Activated CD4-positive, alpha-beta T cell treated with anti-CD3 and anti-CD28 coated beads, Interleukin-2, Interleukin-4, amounts not matched to agents 100 ng/mL and 50 ng/mL, durations not matched to agents 16 hours and 8 hours (primary cell): ENCODE measurements at places on chromosomes 1 and 21.

DNA sequence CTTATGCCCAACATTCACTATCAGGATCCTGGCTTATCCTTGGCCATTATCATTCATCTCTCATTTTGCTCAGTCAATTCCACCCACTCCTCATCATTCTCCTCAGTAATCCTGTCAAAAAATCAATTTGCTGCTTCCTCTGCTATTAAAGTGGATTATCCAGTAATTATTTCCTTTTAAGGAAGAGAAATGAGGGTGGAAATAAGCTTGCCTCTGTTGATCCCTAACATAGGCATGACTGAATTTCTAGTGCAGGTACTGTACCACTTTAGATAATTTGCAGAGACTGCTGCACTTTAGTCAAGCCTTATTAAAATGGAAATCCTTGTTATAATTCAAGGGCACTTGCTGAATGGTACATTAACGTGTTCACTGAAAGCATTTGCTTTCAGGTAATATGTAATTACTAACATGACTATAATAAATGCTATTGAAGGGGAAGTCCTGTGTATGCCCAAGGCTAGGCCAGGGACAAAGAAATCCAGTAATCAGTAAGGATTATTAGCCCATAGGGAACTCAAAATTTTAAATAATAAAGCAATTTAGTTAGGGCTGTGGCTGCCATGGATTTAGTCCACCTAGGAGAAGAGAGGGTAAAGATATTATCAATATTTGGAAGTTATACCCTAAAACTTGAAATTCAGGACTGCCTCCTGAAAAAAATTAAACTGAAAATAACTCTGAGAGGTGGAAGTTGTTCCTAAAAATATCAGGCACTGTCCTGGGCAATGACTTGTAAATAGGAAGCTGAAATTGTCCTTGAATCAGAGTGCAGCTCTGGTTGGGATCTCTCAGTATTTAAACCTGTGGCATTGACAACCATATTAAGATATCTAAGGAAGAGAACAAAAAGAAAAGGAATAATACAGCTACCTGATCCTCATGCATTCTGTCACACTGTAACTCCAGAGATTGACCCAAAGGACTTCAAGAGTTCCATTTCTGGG is 43.4 kb downstream of the RGS2 start:
- no peak for DNase-seq

GRCh38 chr1:229972600-229973296 is 94.3 kb upstream of the GALNT2 start:
- no peak for DNase-seq

DNA sequence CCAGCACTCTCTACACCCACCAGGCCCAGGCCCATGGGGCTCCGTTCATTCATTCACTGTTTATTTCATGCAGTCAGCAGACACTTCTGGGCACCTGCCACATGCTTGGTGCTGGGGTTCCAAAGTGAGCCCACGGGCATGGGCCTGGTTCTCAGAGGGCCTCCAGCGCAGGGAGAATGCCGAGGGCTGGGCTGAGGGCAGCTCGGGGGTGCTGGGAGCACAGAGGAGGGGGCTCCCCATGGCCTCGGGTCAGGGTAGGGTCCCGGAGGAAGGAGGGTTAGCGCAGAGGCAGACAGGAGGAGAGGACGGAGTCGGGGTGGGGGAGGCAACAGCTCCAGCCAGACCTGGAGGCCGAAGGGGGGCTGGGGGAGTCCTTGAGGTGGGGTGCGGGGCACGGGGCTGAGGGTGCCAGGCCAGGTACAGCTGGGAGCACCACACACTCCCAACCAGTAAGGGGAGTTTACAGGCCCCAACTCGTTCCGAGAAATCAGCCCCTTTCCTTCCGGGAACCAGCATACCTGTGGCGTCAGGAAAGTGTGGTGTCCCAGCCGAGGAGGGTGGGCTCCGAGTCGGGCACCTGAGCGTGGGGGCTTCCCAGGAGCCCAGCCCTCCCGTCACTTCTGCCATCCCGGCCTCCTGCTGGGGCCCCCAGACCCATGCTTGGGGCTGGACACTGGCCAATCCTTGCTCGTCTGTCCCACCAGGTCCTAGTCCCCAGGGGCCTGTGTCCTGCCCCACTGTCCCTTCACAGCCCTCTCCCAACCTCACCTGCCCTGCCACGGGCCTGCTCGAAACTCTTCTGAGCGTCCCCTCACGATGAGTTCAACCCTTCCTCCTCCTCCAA is 10.8 kb downstream of the ARHGEF16 start:
- DNase-seq, result no peak

- DNase-seq, result no peak
These were observed 14.1 kb upstream of the KIAA0040 start for GRCh38 chr1:175206687-175207086.

DNA sequence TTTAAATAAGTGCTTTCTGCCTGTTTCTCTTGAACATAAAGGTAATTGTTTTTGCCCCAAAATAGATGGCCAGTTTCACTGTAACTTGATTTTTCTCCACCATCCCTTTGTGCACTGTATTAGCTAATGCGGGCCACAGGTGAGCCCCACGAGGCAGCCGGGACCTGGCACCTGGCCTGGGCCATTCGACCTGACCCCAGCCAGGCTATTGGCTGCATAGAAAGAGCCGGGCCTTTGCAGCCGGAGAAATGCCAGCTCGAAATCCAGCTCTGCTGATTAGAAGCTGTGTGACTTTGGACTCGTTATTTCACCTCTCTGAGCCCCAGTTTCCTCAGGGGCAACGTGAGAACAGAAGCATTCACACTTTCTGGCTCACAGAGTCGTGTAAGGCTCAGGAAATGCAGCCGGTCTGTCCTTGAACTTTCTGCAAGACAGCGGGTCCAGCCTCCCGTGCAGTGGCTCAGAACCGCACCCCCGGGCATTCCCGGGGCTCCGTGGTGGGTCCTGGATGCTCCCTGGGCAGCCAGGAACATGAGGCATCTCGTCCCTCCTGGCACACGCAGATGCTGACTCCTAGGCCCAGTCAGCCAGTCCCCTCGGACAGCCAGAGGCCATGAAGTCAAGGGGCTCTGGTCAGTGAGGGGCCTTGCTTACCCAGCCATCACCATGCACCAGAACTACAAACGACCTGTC is 37.4 kb upstream of the ACTRT2 start:
- no peak for DNase-seq

DNA sequence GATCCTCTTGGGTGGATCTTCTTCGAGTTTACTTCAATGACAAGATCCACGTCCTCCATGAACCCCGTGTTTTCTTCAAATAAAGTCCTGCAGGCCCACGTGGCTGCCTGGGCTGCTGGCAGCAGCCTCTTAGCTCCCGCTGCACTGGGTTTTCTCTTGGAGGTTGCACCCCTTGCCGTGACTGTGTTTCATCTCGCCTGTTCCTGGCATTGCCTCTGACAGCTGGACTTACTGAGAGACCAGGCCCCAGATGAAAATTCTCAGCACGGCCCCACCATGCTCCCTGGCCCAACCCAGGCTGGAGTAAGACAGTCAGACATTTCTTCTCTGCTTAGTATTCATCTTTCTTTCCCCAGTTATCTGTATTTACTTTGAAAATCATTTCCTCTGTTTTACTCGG is 274.8 kb upstream of the RUNX1 start:
- no peak for DNase-seq

DNA sequence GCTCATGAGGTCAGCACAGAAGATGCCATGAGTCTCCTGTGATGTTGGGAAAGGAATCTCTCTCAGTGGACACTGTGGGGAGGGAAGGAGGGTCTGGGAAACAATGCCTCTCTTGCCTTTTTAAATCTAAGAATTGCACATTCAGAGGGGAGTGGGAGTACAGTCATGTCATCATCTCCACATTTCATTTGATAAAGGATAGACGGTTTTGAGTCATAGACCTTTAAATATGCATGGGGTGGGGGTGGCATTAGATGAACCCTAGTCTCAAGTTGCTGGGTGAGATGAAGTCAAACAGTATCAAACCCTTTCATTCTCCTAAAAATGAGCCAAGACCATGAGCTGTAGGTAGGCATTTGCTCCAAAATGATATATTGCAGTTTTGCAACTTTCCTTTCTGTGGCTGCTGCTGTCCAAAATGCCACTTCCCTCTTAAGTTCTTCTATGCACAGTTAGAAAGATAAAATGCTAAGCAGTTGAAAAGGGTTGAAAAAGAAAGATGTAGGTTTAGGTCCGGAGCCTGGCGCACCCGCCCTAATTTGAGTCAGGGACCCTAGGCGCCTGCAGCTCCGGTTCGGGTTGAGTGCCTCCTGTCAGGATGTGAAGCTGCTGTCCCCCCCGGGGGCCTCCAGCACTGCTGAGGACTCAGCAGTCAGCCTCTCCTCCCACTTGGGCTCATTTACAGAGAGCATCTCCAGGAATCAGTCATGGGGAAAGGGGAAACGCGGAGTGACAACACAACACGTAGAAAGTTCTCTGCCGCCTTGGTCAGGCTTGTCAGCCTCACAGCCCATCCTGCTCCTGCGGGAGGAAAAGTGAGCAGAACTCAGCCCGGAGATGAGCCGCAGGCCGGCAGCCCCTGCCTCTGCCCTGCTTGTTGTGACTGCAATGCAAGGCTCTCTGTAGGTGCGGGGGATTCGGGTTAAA is 479.3 kb upstream of the RUNX1 start:
- peak; percentile 58 for DNase-seq

DNA sequence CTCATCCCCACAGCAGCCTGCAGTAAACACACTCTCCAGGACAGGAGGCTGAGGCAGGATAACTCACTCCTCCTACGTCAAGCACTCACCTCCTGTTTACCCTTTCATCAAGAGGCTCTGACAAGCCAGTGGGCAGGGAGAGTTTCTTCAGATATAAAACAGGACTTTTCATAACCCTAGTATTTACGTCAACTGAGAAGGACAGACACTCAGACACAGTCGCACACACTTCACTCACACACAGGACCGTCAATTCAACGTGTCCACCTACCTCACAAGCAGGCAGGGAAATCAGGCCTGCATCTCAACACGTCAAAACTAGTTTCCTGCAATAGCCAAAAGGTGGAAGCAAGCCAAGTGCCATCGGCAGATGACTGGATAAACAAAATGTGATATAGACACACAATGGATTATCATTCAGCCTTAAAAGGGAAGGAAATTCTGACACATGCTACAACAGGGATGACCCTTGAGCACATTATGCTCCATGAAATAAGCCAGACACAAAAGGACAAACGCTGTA is 48.6 kb downstream of the ITPKB start:
- no peak for DNase-seq

DNA sequence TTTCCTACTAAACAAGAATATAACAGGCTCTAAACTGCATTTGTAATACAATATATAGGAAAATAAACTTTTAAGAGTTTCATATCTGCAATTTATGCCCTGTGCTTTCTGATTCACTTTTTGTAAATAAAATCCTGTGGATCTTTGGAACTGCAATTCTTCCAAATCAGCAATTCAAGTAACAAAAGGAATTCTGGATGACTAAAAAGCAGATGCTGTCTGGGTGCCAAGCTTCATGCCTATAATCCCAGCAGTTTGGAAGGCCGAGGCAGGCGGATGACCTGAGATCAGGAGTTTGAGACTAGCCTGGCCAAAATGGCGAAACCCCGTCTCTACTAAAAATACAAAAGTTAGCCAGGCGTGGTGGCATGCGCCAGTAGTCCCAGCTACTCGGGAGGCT is 6.3 kb downstream of the NME7 start:
- no peak for DNase-seq

GRCh38 chr1:158819461-158820443 is 11.4 kb upstream of the MNDA start:
- DNase-seq, result peak; percentile 72

DNA sequence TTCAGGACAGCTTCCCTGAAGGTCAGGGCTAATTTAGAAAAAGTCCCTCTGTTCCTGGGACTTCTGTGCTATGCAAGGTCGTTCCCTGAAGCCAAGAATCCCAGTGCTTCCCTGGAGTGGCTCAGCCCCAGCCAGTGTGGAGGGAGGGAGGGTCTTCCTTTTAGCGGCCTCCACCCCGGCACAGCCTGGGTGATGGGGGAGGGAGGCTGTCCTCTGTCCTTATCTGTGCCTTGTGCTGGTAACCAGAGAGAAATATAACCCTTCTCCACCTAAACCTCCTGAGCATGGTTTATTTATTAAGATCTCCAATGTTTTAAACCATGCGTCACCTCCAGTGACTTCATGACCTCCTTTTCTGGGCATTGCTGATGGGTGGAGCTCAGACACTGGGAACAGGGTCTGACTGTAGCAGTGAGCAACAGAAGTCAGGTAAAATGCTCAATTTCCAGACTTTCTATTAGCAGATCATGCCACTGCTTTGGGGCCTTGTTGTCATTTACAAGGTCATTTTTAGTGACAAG is 157.1 kb downstream of the DSCAM start:
- no peak for DNase-seq

- peak; percentile 70 for DNase-seq
These were observed 61.8 kb downstream of the ITPKB start for GRCh38 chr1:226677027-226678020.

DNA sequence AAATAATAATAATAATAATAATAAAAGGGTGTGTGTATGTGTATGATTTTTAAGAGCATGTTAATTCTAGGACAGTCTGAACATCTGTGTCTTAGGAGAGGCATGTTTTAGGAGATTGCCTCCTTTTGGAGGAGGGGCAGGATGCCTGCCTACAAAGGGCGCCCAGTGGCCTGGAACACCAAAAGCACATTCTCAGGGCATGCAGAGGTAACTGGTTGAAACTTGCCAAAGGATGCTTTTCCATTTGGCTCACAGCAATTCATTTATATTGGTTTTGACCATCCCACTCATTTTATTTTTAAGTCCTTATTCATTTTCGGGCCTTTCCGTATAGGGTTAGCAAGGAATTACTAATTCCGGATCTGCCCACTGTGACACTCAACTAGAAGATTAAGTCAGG is 21.1 kb upstream of the LAMC2 start:
- no peak for DNase-seq

GRCh38 chr21:15333136-15333710 is 268.4 kb upstream of the NRIP1 start:
- no peak for DNase-seq

- no peak for DNase-seq
These were observed 322.8 kb downstream of the TGFB2 start for GRCh38 chr1:218667781-218668516.

GRCh38 chr1:53180226-53180625 is 16.4 kb upstream of the CPT2 start:
- no peak for DNase-seq

GRCh38 chr21:19475525-19475924 is 1071.9 kb upstream of the TMPRSS15 start:
- DNase-seq, result no peak

GRCh38 chr1:55374801-55375616 is 159.8 kb upstream of the USP24 start:
- no peak for DNase-seq

DNA sequence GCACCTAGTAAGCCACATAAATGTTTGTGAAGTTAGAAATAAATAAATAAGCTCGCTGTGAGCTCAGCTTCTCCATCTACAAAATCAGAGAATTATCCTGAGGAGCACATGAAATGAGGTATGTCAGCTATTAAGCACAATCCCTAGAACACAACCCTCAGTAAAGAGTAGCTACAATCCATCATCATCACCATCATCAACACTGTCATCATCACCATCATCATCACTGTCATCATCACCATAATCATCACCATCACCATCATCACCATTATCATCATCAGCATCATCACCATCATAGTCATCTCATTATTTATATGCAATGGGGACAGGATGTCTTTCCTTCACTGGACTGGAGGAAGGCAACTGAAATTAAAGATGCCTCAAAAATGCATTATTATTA is 189.6 kb downstream of the NPHP4 start:
- no peak for DNase-seq
